ENCODE measurements at places on chromosomes 2 and 18.

DNA sequence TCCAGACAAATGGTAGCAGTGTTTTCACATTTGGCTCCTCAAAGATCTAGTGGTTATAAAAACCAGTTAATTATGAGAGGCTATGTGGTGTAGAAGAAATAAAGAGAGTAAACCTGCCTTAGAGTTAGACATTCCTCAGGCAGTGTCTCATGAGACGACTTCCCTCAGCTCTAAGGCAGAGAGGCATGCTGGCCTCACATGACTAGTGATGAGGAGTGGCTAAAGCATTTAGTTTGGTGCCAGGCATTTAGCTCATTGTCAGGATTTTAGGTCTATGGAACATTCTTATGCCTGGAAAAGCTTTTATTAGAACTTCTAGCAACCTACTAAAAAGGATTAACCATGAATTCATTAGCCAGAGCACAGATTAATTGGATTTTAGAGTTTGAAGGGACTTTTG lies 90.3 kb downstream of the RPRM start:
- no peak for DNase-seq

DNA sequence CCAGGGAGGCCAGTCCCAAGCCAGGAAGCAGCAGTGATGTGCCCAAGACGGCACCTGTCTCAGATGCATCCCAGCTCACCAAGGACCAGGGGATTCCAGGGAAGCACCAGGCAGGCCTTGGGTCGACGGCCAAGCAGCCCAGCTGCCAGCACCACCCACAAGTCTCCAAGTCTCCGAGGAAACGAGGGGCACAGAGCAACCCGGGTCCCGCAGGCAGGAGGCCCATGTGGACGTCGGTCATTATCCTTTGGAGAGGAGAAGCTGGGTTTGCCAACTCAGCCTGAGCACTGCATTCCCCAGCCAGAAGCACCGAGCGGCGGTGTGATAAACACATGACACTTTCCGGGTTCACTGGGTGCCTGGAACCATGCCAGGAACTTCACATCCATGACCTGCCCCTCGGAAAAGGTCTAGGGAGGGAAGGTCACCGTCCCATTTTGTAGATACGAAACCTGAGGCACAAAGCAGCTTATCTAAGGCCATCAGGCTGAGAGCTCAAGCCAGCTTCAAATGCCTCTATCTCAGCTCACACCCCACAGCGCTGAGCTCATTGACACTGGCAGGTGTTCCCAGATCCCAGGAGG lies 104.5 kb downstream of the ZNF516 start:
- DNase-seq: no peak

DNA sequence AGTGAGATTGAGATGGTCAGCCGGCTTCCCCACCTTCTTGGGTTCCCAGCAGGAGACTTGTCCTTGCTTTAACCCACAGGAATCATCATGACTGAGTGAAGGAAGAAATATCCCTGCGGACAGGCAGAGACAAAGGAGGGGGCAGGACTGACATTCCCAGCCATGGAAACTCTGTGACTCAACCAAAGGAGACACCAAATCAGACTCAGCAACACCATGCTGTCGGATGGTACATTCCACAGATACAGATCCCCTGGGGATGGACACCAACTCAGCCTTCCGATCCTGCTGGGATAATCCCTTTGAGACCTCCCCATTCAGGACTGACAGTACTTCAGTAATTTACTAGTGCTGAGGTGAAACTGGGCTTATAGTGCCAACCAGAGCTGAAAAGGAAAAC lies 518.3 kb downstream of the XIRP2 start:
- DNase-seq: no peak

DNA sequence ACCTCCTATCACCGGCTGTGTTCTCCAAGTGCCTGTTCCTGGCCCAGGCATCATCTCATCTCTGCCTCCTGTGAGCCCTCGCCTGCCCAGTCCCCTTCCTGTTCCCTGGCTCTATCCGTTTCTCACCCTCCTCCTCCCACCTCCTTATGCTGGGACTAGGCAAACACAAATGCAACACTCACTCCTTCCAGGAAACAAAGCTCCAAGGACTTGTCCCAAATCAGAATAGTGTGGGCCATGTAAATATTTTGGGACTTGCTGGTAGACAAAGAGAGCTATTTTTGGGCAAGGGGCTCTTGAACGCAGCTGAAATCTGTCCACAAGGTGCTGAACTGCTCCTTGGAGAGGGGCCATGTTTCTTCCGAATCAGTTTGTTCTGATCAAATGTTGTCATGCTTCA lies 25.3 kb downstream of the MBP start:
- DNase-seq: peak; percentile 39

DNA sequence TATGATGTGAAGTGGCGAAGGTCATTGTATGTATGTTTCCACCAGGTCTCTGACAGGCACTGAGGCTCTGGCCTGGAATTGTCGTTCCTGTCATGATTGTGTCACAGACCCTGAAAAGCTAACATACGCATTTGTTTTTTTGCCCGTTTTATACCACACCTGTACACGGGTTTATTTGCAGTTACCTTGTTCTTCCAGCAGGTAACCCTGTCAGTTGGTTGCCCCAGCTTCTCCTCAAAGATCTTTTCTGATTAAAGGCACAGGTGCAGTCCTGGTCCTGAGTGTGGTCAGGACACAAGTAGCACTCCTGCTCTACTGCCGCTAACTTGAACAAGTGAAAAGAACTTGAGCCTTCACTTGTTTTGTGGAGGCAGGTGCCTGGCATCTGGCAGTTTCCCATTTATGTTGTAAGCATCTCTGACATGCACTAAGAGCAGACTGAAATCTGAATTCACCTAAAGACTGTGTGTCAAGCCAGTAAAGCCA lies 19.9 kb downstream of the CD8A start:
- no peak for DNase-seq
